Renal cortex interstitium (tissue), 15 donors: ENCODE measurements at places on chromosomes 2 and 18.

GRCh38 chr2:42721898-42722297, 42.0 kb downstream of the OXER1 start:
- DNase-seq = no peak

DNA sequence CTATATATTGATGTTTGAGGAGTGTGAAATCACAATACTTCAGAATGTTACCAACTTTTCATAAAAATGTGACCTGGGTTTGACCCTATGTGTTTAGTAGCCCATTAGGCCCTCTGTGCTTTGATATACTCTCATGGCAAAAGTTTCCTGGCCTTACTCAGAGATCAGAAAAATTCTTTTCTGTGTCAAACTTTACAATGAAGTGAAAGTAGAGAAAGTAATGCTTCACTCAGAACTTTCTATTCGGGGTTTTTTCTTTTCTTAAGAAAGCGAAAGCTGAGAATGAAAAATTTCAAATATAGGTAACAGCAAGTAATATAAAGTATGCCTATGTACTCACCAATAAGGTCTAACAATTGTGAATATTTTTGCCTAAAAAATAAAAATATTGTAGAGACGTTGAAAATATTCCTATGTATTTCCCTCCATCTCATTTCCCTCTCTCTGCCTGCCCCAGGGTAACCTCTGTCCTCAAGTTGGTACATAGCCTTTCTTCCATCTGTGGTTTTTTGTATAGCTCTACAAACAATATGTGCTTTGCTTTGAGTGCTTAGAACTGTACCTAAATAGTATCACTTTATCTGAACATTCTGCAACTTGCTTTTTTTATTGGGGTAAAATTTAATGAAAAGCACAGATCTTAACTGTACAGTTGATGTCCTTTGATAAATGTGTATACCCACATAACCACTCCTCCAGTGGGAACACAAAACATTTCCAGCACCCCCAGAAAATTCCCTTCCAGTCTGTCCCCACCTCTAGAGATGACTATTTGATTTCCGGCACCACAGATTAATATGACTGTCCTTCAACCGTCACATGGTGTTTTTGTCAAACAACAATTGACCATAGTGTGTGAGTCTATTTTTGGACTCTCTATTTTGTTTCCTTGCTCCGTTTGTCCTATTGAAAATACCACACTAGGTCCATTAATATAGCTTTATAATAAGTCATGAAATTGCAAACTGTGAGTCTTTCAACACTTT, 10.3 kb upstream of the ACKR3 start:
- DNase-seq = no peak

DNA sequence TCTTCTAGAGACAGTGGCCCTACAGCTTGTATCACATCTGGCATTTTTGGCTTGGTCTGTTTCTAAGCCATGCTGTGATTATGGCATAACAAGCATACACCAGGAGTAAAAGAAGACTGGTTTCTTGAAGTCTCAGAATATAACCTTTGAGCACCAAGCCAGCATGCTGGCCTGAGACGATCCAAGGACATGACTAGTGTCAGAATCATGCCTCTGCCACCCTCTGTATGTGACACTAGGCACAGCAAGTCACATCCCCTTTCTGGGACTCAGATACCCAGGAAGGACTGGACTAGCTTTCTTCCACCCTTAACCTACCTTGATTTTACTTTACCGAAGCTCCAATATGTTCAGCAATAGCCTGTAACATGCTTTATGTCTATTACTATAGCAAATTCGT, 345.5 kb downstream of the SETBP1 start:
- DNase-seq = no peak

GRCh38 chr2:11563784-11564666, 30.2 kb downstream of the GREB1 start:
- DNase-seq = no peak

- no peak for DNase-seq
These were observed 21.6 kb downstream of the SNORC start for GRCh38 chr2:232891621-232892071.

DNA sequence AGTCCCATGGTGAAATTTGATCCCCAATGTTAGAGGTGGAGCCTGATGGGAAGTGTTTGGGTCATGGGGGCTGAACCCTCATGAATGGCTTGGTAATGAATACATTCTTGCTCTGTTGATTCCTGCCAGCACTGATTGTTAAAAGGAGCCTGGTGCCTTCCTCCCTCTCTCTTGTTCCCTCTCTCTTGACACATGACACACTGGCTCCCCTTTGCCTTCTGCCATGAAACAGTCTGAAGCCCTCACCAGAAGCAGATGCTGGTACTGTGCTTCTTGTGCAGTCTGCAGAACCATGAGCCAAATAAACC, 30.6 kb upstream of the EPC2 start:
- no peak for DNase-seq

- DNase-seq = no peak
These were observed 495.2 kb upstream of the MEIS1 start for GRCh38 chr2:65939687-65940086.

GRCh38 chr2:213787869-213788268, 503.6 kb downstream of the SPAG16 start:
- DNase-seq = no peak

- no peak for DNase-seq
These were observed 28.0 kb downstream of the MYO5B start for GRCh38 chr18:50166901-50167300.

- no peak for DNase-seq
These were observed 645.7 kb downstream of the SLC4A3 start for GRCh38 chr2:220273082-220273481.

DNA sequence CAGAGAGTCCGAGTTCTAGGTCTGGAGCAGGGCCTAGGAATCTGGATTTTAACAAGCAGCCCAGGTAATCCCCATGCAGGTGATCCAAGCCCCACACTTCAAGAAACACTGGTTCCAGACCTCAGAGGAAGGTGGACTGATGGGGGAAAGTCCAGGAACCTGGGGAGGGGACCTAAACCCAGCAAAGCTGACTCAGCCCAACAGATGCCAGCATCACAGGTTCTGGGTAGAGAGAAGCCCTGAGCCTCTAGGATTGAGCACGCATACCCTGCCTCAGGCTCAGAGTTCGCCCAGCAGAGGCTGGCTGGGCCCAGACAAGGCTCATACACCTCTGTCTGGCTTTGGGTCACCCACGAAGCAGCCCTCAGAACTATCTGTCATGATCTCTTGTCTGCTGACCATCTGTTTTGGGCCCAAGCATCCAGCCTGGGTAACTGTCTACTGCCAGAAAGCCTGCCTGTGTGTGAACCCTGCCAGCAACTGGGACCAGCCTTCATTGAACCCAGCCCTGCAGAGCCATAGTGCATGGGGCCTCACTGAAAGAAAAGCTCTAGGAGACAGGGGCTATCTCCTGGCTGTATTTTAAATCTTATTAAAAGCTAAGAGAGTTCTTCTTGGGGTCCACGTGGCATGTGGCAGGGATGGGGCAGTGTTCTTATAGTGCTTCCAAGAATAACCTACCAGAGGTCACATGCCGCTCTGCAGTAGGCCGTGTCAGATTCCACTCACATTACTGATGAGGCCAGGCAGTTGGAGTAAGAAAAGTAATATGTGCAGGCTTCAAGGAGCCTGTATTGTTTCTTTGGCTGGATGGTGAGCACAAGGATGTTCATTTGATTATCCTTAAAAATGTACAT, 7.4 kb downstream of the TMEM127 start:
- no peak for DNase-seq

GRCh38 chr18:13374468-13375301, 156.1 kb downstream of the LDLRAD4 start:
- DNase-seq = no peak

- DNase-seq = no peak
These were observed 221.7 kb downstream of the LTBP1 start for GRCh38 chr2:33168425-33168824.

GRCh38 chr2:209726311-209726710, 45.3 kb upstream of the UNC80 start:
- DNase-seq = no peak

GRCh38 chr2:172554352-172555271, 1.3 kb upstream of the PDK1 start:
- DNase-seq = no peak

GRCh38 chr2:127041259-127041970, 65.5 kb downstream of the BIN1 start:
- no peak for DNase-seq

DNA sequence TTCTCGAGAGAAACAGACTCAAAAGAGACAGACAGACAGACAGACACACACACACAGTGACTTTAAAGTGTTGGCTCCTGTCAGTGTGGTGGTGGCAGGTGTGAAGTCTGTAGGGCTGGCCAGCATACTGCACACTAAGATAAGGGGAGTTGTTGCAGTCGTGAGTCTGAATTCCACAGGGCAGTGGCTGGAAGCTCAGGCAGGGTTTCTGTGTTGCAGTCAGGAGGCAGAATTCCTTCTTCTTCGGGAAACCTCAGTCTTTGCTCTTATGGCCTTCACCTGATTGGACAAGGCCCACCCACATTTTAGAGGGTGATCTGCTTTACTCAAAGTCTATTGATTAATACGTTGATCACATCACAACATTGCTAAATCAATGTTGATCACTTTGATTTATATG, 478.4 kb upstream of the HS6ST1 start:
- no peak for DNase-seq

GRCh38 chr2:221817878-221818277, 245.8 kb upstream of the EPHA4 start:
- no peak for DNase-seq

GRCh38 chr2:142306131-142306530, 175.3 kb upstream of the LRP1B start:
- DNase-seq = no peak

DNA sequence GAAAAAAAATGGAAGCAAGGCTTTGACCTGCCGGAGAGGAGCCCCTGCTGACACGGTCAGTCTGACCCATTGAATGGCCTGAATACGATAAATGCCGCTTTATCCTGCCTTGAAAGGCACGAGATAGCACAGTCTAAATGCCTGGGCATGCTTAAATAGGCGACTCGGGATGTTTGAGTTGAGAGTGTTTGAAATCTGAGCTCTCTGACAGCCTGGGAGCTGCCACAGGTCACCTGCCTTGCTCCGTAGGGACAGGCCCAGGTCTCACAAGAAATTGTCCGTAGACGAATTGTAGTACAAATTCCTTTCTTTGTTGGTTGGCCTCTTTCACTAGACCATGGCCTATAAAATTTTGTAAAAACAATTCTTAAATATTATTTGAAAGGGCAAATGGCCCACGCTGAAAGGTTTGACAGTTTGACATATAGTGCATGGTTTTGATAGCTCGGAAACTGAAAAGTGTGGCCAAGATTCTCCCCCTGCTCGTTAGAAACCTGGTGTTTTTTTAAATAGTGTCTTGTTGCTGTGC, 72.8 kb downstream of the MEIS1 start:
- peak; percentile 57 for DNase-seq

- DNase-seq = no peak
These were observed 4.9 kb upstream of the DUSP2 start for GRCh38 chr2:96150007-96150640.

DNA sequence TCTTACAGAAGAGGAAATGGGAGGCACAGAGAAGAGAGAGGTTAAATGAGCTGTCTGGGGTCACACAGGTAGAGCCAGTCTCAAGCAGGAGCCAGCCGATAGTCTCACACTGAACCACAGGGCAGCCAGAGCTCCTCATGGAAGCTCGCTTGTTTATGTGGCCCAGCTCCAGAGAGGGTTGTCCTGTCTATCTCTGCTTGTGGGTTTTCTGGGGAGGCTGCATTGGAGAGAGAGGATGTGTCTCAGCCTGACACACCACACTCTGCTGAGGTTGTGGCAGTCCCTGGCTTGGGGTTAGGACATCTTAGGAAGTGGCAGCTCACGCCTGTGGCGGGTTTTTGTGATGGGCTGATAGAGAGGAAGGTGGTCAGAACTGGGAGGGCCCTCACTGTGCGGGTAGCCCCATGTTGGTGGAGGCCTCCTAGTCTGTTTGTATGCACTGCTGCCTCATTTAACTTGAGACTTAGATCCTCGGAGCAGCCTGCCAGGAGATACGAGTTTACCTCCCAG, 52.3 kb downstream of the TCF7L1 start:
- no peak for DNase-seq

DNA sequence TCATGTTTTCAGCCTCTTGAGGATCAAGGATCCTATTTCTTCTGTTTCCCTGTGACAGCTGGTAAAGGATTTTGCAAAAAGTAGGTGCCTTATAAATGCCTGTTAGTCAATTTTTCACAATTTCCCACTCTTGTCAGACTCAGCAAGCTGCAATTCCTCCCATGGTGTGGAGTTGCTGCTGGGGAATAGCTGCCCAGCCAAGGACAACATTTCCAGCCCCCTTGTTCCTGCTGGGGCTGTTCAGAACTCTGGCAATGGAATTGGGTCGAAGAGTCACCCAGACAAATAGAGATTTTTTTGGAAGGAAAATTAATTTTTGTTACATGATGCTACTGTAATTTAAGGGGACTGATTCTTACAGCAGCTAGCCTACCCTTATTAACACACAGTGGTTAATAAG, 43.7 kb downstream of the FSHR start:
- DNase-seq = no peak

DNA sequence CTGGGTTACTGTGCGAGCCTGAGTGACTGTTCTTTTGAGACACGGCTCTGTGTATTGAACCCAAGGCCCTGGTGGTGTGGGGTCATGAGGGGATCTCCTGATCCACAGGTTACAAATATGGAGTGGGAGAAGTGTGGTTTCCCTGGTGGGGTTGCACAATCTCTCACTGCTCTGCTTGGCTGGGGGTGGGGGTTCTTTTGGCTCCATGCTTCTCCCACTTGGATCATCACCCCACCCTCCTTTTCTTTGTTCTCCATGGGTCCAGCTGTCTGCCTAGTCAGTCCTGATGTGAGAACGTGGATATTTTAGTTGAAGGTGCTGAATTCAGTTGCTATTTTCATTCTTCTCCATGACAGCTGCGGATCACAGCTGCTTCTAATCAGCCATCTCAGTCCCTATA, 37.8 kb downstream of the AGPS start:
- DNase-seq = no peak

DNA sequence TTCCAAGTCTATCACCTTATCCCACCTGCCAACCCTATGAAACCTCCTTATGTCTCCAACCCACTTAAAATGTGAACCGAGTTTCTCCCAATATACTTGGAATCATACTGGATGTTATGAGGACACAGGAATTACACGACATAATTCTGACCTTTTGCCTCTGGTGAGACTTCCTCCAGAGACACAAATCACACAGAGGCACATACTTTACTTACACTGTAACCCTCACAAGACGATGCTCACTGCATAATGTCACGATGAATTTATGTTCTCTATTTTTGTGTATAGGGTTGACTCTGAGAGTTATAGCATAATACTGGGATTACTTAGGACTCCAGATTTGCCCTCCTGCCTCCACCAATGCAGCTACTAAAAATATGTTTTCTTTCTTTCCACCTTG, 28.0 kb upstream of the SETBP1 start:
- no peak for DNase-seq

- no peak for DNase-seq
These were observed 947 bp downstream of the ITSN2 start for GRCh38 chr2:24359129-24360049.

GRCh38 chr2:220660277-220661145, 911.6 kb downstream of the EPHA4 start:
- DNase-seq = no peak

DNA sequence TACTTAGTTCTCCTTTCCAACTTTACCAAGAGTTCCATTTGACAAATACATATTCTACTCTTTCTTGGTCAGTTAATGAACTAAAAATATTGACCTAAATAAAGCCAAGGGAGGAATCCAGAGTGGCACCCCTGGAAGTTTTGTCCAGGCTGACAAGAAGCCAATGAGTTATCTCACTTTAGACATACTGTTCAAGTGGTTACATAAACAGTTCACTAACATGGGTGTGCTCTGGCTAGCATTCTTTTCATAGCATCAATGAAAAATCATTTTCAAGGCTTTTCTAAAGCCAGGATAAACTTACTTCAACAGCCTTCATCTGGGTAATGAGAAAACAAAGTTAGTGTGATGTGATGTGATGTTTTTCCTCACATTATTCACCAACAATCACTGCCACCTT, 649.4 kb downstream of the TDRD15 start:
- no peak for DNase-seq
